ENCODE measurements at places on chromosomes 12 and 14.

GRCh38 chr12:49279706-49280159 is 14.9 kb downstream of the TUBA1C start:
- ATAC-seq, result no peak

DNA sequence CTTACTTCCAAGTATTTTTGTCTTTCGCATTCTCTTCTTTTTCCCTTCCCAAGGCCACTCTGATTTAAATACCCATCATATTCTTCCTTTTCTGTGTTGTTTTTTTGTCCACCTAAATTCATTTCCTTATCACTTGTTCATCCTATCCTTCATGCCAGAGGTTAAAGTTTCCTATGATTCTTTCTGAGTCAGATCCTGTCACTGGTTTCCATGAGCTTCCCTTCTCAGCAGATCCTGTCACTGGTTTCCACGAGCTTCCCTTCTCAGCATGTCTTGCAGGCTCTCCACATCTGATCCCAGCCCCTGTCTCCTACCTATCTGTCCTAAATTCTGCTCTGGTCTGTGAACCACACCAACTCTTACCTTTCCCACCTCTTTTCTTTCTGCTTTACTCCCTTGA is 311.8 kb upstream of the RGS6 start:
- peak; percentile 57 for ATAC-seq

DNA sequence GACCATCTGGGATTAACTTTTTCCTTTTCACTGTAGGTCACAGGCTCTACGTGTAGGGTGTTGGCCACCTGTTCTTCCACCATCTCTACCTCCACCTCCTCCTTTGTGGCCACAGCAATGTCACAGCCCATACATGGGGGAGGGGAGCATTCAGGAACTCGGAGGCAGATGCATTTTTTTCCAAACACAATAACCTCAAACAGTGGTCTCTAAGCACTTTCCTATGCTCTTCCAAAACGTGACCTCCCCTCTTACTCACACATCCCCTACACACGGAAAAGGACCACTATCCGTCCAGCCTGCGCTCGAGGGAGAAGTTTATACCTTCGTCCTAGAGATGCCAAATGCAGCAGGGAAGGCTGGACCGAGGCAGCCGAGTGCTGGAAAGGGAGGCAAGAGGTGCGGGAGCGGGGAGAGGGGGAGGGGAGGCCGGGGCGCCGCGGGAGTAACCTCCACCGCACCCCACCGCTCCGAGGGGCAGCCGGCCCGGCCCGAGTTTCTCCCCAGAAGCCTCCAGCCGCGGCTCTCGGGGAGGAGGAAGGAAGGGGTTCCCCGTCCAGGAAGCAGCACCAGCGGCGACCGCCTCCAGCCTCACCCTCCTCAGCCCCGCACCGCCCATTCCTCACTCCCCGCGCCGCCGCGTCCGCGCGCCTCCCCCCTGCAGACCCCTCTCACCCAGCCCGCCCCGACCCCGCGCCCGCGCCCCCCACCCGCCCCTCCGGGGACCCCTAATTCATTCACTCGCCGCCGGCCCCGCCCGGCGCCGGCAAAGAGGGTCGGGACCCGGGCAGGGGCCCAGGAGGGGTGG is 594 bp downstream of the KRAS start:
- peak; percentile 47 for ATAC-seq

GRCh38 chr14:32399920-32400319 is 70.8 kb downstream of the AKAP6 start:
- no peak for ATAC-seq

DNA sequence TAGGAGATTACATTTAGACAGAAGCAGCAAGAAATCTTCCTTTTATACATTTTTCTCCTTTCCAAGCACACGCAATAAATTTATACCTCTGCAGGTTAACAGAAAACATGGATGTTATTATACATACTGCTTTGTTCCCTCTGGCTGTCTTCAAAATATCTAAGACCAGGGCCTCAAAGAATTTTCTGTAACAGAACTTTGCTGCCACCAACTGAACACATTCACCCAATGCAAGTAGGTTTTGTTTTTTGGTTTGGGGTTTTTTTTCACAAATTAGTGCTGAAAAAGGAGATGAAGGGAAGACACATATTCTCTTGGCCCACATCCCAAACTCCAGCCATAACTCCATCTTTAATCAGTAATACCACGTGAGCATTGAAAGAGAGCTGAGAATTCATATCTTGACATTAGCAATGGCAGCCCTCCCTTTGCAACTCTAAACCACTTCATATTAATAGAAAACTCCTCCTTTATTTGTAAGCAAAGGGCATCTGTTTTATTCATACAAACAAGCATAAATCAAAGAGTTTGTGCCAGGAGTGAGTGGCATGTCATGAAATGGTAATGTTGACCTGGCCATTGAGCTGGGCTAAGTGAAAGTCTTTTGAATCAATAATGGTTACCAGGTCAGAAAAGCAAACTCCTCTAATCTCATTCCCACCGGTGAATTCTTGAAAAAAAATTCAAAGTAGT is 150.8 kb upstream of the FSCB start:
- no peak for ATAC-seq

DNA sequence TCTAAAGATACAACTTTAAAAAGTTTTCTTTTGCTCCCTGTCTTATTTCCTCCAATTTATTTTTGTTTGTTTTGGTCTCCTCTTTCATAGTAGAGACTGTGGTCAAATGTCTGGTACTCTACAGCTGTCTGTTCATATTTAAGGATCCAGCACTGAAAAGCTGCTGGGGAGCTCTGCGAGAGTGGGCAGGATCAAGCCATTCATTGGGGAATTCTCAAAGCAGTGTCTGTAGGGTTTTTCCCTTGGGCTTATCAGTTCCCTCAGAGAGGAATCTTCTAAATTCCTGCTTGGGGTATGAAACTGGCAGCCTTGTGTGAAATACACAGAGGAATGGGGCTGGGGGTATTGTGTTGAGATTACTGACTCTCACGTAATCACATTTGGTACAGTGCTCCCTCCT is 52.3 kb downstream of the FNTB start:
- no peak for ATAC-seq

DNA sequence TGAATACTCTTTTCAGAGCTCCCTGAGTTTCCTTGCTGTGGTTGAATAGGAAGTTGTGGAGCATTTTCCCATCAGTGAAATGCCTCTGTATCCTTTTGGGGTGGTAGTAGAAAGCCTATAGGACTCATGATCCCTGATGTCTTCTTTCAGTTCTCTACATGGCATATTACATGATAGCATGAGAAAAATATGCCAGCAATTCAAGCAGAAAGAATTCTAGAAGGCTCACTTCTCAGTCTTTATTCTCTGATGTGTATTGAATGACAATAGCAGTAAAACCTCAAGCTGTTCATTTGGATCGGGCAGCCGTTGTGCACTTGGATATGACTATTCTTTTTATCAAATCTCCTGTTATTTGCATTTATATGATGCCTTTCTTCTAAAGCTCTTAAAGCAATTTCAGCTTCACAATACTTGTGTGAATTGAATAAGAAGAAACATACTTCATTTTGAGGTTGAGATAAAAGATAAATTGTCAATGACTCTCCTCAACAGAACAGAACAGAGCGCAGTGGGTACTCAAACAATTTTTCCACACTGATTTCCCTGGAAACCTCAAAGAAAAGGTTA is 251.5 kb upstream of the FBXO33 start:
- ATAC-seq, result no peak

DNA sequence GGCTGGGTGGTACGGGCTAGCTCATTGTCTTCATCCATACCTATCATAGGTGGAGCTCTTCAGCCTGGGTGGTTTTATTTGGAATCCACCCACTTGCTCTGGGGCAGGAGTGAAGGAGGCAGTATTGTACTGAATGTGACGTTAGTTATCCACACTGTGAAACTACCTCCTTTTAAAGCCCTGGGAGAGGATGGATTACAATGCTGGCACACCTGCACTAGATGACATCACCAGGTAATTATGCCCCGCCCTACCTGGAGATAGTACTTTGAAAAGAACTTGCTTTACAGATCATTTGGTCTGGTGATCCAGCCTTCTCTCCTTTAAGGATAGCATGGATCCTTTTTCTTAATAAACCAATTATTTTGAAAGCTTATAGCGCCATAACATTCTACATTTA is 78.0 kb downstream of the B4GALNT3 start:
- ATAC-seq, result no peak
